A673 (cell line): ENCODE measurements at places on chromosomes 7 and 10. TPM values are rescaled to one million over a fixed set of nuclear protein-coding genes. Genes with fewer than 3 reads are reported as not detected.

DNA sequence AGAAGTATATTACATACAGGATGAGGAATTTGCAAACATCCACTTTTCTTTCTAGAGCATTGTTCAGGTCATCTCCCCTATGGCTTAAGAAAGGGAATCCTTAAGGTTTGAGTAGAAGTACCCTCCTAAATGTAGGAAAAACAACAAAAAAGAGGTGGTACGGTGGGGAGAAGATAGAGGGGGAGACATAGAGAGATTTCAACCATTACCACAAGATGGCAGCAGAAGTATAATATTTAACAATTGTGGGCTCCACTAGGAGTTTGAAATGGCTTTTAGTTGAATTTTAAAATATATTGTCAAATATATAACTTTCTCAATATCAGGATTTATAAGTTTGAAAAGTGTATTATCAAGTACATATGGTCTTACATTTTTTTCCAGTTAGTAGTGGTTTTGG lies 72.7 kb upstream of the PRKG1 start:
- DNase-seq = peak; percentile 43
- no peak overlapping the region for H3K27ac ChIP-seq
- no peaks in the 10 kb centered on the region for H3K4me1 ChIP-seq
- no peaks in the 10 kb centered on the region for H3K36me3 ChIP-seq
- H3K27me3 ChIP-seq = peaks cover 35% of the 10 kb centered on the region

- no peaks in the 10 kb centered on the region for H3K4me1 ChIP-seq
- H3K27ac ChIP-seq = no peak overlapping the region
- H3K36me3 ChIP-seq = no peaks in the 10 kb centered on the region
- H3K4me3 ChIP-seq = no peak overlapping the region
These were observed 12.0 kb upstream of the ZNF33B start for GRCh38 chr10:42650374-42650773.

DNA sequence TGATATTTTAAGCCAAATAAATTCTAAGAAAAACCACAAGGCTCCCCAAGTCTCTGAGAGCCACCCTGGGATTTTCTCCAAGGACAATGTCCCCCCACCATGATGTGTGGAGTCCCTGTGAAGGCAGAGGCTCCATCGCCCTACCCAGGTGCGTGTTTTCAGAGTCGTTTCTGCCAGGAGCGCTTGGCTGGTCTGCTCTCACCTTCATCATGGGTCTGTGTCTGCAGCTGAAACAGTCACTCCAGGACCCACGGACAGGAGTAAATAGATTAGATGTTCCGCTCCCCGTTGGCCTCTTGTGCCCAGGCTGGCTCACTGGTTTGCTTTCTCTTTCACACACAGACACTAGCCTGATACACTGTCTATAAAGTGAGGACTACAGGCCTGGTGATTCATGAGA lies 217.5 kb downstream of the SFMBT2 start:
- H3K27me3 ChIP-seq = peaks cover 11% of the 10 kb centered on the region
- no peak overlapping the region for H3K4me3 ChIP-seq
- no peaks in the 10 kb centered on the region for H3K4me1 ChIP-seq
- no peak for DNase-seq
- H3K27ac ChIP-seq = no peak overlapping the region

DNA sequence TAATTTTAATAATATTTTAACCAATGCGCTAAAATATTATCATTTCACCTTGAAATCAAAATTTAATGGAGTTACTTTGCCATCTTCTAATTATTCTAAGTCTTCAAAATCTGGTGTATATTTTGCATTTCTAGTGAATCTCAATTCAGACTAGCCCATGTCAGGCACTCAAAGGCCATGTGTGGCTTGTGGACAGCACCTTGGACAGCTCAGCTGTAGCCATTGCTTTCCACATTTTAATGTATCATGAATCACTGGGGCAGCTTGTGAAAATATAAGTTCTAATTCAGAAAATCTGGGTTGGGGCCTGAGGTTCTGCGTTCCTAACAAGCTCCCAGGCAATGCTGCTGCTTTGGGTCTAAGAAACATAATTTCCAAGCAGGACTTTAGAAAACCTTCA lies 57.2 kb downstream of the MGAM2 start:
- H3K27me3 ChIP-seq = no peaks in the 10 kb centered on the region
- H3K27ac ChIP-seq = no peak overlapping the region
- no peaks in the 10 kb centered on the region for H3K4me1 ChIP-seq
- H3K4me3 ChIP-seq = no peak overlapping the region
- H3K36me3 ChIP-seq = no peaks in the 10 kb centered on the region

The STEAP1B gene
- 49.9 and 53.0 TPM in 2 replicates for total RNA-seq
